ENCODE measurements at places on chromosomes 7 and 10.

GRCh38 chr10:44427037-44427436 is 42.1 kb upstream of the CXCL12 start:
- no peak for DNase-seq

DNA sequence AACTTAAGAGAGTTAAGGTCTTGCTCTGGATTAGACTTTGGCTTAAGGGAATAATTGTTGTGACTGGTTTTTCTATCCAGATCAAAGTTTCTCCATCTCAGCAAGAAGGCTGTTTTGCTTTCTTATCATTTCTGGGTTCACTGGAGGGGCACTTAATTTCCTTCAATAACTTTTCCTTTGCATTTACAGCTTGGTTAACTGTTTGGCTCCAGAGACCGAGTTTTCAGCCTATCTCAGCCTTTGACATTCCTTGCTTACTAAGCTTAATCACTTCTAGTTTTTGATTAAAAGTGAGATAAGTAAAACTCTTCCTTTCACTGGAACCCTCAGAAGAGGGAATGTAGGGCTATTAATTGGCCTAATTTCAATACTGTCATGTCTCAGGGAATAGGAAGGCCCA is 76.4 kb downstream of the LARP4B start:
- DNase-seq, result no peak

DNA sequence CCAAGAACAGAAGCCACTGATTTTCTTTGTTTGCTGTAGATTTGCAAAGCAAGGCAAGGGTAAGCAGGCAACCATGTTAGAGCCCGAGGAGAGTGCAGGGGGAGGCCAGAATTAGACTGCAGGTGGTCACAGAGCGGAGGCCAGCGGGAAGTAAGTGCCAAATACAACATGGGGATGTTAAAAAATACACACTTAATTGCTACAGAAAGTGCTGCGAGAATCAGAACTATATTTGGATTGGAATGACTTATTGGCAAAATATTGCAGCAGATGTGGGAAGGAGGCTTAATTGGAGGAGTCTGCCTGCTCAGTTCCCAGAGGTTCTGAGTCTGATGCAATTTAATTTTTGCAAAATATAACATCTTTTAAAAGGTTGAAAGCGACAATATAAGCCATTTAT is 49.7 kb upstream of the ADCY1 start:
- DNase-seq, result no peak

DNA sequence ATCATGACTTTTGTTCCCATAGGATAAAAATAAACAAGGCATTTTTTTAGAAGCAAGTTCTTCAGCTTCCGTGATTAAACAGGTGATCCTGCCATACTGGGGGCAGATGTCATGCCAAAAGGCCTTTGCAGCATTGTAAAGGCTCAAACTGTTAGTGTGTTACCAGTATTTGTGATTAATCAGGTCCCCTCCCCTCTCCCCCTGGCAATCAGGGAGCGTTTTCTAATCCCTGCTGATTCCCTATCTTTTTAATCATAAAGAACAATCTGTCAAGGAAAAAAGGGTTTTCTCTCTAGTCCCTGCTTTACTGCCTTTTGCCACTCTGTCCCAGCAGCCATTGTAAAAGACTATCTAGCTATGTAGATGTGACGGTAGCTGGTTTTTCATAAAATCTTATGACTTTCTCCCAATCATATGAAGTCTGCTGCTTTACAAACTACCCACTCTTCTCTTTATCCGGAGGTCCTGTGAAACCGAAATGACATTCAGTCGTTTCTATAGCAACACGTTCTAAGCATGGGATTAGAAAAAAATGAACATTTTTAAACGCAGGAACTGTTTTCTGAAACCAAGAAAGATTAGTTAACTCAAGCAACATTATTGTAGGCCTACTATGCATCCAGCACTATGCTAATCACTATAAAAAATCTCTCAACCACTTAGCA is 210.9 kb downstream of the RNLS start:
- DNase-seq, result no peak

DNA sequence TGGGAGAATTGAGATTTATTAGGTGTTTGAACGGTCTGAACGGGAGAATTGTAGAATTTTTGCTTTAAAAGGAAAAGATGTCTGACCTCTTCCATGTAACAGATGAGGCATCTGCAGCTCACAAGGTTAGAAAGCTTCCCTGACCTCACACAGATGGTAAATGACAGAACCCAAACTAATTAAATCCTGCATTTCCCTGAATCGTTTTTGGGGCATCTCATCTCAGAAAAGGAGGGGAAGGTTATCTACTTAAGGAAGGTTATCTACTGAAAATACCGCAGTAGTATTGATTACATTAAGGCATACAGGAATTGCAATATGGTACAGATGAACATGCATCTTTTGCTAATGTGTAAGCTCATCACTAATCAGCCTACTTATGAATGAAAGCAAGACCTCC is 278.3 kb downstream of the CCDC3 start:
- no peak for DNase-seq

DNA sequence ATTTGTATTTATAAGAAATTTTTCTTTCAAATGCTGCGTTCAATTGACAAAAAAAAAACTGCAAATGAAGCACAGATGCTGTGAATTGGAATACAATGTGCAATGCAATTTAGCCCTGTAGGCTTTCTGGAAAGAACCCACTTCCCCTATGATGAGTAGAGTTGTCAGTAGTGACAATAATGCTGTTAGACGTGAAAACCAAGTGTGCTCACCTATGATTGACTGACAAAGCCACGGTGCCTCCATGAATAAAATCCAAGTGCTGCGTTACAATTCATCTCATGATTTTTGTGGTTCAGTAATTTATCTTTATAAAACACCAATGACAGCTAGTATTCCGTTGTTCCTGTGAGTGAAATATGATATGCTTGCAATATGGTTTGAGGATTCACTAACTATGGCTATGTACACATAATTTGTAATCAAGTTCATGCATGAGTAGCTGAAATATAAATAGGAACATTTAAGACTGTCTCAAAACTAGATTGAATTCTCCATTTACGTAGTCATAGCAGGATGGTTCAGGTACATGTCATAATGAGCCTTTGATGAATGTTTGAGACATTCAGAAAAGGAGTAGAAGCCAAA is 1160.3 kb downstream of the CNTNAP2 start:
- DNase-seq, result no peak

DNA sequence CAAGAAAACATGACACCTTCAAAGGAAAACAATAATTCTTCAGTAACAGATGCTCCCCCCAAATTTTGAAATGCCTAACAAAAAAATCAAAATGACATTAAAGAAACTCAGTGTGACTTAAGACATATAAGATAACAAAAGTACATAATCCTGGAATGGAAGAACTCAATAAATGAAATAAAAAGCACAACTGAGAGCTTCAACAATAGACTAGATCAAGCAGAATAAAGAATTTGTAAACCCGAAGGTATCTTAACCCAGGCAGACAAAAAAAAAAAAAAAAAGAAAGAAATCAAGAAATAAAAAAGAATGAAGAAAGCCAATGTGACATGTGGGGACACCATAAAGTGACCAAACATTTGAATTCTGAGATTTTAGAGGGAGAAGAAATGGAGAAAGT is 27.7 kb upstream of the LRRD1 start:
- no peak for DNase-seq

GRCh38 chr10:24207781-24208611 is 942 bp upstream of the KIAA1217 start:
- DNase-seq, result no peak

GRCh38 chr7:46129831-46130230 is 208.8 kb upstream of the IGFBP3 start:
- DNase-seq, result no peak

GRCh38 chr7:121103579-121103978 is 115.1 kb downstream of the CPED1 start:
- no peak for DNase-seq

DNA sequence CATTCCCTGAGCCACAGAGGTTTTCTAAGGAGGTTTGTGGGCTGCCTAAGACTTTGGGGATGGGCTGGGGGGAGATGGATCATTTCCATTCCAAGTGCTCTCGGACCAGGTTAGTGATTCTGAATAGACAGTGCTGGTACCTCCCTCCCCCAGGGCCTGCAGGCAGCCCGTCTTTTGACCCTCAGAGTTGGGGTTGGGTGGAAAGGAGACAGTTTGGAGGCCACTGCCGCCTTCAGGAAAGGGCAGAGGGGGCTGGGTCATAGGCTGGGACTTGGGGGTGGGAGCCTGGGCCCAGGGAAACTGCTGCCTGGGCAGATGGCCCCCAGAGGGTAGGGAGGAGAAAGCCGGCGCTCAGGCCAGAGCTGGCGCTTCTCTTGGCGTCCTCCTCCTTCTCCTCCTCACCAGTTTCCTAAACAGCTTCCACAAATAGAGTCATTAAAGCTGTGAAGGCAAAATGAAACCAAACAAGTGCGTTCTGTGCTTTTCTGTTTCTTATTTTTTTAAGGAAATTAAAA is 4.4 kb downstream of the UNC5B start:
- DNase-seq, result no peak

DNA sequence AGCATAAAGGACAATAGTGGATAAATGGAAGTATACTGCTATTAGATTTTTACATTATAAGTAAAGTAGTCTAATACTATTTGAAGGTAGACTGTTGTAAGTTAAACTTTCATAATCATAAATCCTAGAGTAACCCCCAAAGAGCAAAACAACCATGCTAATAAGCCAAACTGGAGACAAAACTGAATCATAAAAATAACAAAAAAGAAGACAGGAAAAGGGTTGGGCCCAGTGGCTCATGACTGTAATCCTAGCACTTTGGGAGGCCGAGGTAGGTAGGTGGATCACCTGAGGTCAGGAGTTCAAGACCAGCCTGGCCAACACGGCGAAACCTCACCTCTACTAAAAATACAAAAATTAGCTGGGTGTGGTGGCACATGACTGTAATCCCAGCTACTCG is 9.7 kb downstream of the CACUL1 start:
- no peak for DNase-seq

DNA sequence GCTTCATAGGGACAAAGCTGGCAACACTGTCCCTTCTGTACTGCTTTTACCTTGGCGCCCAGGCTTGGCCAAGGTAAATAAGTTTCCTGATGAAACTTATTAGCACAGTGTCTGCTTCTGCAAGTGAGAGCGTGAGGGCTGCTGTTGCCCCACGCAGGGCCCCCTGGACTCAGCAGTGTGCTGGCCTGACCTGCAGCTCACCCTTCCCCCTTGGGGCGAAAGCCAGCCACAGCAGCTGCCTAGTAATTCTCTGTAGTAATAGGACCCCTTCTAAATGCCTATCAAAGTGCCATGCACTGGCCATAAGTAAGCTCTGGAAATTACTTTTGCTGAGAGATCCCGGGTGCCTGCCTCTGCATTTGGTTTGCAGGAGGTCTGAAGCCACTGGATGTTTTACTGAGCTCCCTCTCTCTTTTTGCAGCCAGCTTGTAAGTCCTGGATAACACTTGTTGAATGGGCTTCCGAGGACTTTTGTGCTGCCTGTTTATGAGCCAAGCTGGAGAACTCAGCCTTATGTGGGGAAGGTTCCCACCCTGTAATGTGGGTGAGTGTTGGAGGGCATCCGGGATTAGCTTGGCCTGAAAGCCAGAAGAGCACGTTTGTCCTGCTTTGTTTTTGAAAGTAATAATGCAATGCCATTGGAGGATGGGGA is 293.9 kb downstream of the C7orf25 start:
- no peak for DNase-seq

- DNase-seq, result no peak
These were observed 1.5 kb downstream of the UBTD1 start for GRCh38 chr10:97500297-97500575.

DNA sequence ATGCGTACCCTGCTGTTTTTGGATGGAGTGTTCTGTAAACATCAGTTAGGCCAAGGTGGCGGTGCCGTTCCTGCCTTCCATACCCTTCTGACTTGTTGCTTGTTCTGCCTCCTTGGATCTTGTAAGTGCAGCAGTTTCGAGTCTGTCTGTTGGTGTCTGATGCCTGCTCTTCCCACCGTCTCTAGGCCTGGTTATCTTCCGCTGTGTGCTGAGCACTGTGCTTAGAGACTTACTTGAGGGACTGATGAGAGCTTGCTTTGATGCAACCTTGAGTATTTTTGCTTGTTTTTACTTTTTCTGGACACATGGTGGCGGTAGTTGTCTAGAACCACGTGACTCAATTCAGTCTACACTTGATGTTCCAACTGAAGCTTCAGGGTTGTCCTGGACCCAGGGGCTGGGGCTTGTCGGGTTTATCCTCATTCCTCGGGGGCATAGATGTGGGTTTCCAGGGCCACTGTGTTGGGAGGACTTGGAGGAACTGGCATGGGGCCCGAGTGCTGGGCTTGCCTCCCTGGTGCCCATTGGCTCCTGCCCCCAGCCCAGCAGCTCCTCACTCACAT is 14.4 kb upstream of the SPRN start:
- no peak for DNase-seq

GRCh38 chr10:11440250-11441150 is 170.9 kb downstream of the USP6NL start:
- no peak for DNase-seq

DNA sequence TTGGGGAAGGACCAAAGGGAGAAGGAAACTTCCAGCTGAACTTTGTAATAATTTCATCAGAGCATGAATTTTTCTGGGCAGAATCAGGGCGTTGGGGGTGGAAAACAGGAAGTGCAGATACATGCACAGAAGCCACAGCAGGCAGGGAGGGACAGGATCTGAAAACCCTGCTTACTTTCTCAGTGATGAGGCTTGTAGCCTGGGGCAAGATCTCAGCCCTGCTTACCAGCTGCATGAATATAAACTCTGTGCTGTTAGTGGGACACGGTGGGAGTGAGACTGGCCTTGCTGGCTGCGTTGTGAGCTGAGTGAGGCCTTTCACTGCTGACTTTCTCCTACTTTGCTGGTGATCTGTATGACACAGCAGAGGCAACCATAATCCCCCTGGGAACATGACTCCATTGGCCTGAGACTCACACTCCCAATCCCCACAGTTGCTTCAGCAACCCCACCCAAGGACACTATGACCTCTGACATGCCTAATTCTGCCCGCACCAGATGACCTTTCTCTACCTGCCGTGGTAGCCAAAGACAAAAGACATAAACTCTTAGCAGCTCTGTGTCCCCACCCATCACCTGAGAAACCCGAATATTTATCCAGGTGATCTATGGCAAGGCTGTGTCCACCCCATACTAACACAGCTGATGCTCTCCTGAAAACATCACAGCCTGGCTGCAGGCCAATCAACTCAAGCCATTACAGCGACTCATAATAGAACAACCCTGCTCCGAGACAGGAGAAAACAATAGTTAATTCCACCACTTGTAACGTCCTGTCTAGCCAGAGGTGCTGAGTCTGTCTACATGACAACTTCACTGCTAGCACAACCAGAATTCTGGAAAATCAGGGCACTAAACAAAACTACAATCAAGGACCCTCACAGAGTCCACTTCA is 190.7 kb upstream of the CHRM2 start:
- no peak for DNase-seq

- no peak for DNase-seq
These were observed 4.3 kb downstream of the TMEM273 start for GRCh38 chr10:49183596-49184542.

- DNase-seq, result no peak
These were observed 224.7 kb upstream of the SH2B2 start for GRCh38 chr7:102061981-102062390.

DNA sequence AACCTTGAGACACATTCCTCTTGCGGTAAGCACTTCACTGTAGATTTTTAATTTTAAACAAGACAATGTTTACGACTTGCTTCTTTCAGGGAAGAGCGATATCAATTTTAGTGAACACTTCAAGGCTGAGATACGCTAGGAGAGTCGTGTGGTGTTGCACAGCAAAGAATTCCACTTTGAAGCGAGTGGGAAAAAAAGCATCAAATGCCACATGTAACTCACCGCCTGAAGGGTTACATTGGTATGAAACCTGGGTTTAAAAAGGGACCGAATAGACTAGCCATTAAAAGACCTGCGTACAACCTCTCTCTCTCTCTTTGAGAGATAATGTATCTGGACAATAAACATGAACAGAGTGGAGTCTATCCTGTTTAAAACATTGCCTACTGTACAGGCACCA is 68.8 kb upstream of the ATRNL1 start:
- DNase-seq, result no peak

GRCh38 chr7:90720984-90721760 is 125.1 kb downstream of the CDK14 start:
- no peak for DNase-seq

Measured in naive thymus-derived CD4-positive, alpha-beta T cell (primary cell).